Cardiac septum (tissue), 1 donor: ENCODE measurements at places on chromosomes 3 and 15.

GRCh38 chr3:100545371-100545770 is 53.0 kb downstream of the TMEM45A start:
- no peak for DNase-seq

- peak; percentile 96 for DNase-seq
These were observed at the start of gene SKIC8 for GRCh38 chr15:78299101-78299930. Gene SKIC8, minus strand, starts transcription at chr15:78299609. Its CDS starts 3,923 bp downstream, at chr15:78295686.

GRCh38 chr3:185865247-185865646 is 40.4 kb upstream of the IGF2BP2 start:
- no peak for DNase-seq

DNA sequence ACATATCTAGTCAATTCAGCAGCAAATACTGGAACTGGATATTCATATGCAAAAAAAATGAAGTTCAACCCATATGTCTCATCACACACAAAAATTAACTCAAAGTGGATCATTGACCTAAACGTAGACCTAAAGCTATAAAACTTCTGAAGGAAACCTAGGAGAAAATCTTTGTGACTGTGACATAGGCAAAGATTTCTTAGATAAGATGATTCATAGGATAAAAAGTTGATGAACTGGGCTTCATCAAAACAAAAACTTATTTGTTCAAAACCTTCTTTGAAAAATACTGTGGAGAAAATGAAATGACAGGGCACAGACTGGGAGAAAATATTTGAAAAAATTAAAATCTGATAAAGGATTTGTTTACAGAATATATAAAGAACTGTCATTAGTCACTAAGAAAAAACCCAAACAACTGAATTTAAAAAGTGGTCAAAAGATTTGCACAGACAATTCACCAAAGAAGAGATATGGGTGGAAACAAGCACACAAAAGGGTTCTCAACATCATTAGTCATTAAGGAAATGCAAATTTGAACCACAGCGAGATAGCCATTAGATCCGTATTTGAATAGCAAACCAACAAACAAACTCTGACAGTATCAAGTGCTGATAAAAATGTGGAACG is 62.8 kb downstream of the ITGB5 start:
- no peak for DNase-seq

DNA sequence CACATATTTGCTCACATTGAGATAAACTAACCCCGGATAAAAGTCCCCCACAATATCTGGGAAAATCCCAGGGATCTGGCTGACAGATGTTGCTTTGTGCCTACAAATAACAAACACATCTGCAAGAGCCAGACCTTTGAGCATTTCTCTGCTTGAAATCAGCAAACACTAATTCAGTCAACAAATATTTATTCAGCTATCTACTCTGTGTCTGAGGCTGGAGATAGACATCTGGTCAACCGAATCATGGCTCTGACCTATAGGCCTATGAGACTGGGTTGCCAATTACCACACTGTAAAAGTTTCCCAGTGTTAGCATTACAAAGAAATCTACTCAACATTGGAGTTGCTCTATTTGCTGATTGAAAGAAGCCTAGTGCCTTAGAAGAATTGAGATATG is 201.1 kb upstream of the CADPS start:
- no peak for DNase-seq

DNA sequence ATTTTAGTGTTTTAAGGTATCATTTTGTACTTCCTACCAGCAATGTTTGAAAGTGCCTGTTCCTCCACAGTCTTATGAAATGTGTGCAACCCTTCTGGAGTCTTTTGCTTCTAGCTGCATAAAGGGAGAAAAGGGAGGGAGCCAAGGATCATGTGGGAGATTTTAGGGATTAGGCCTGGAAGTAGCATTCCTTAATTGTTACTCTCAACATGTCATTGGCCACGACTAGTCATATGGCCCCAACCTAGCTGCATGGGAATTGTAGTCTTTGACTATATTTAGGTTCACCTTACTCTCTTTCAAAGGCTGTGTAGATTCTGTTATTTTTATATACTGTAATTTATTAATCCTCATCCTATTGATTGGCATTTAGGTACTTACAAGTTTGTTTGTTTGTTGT is 14.9 kb downstream of the CRTAP start:
- DNase-seq: no peak

DNA sequence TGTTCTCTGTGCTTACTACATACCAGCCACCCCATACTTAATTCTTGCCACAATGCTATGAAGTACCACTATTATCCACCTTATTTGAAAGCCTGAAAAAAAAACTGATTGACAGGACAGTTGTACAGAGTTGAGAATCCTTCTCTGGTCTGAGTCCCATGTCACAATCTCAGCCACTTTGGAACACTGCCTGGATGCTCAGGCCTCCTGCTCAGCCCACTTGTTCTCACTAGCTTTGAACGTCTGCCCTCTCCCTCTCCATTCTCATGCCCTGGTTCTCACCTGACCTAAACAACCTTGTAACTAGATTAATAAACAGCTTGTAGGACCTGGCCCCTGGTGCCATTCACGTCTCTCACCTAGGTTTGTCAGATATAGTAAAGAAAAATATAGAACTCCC is 53.9 kb downstream of the TRIM69 start:
- DNase-seq: no peak

- no peak for DNase-seq
These were observed 11.6 kb downstream of the LPP start for GRCh38 chr3:188165596-188165995.

DNA sequence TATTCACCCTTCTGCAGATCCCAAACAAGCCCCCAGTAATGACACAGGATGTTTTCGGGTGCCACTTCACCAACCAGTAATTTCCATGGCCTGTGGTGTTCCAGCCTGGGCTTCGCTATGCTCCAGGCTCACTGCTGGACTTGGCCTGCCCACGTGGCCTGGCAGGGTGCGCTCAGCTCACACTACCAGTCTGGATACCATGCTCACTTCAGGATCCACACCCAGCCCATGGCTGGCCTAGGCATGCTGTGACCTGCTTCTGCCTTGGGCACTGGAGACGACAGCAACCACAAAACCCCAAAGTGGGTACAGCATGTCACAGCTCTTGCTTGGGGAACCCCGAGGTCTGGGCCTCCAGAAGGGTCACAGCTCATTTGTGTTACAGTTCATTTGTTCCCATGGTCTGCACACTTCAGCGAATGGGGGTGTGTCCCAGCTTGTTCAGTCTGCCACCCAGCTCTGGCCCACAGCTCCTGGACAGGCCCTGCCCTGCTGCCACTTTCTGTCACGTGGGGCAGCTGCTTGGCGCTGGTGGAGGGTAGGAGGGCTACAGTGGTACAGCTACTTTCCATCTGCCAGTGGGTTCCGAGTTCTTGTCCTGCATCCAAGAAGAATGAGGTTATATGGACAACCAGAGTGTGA is 650.8 kb downstream of the MCTP2 start:
- no peak for DNase-seq

DNA sequence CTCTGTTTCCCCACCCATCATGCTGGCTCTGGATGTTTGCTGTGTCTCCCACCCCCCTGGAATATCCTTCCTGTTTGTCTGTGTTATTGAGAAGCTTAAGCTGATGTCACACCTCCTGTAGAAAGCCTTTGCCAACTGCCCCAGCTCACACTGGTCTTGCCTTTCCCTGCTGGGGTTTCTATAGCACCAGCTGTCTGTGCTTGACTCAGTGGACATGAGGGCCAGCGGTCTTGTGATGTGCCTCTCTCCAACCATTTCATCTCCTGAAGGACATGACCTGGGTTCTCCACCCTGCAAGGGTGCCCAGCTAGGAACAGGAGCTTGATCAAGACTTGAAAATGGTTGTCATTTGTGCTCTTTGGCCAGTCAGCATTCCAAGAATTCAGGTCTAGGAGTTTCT is 14.7 kb downstream of the TMEM40 start:
- no peak for DNase-seq

GRCh38 chr15:99014803-99015697 is 7.5 kb upstream of the PGPEP1L start:
- peak; percentile 81 for DNase-seq

GRCh38 chr3:160928183-160928726 is 172.2 kb downstream of the PPM1L start:
- no peak for DNase-seq

DNA sequence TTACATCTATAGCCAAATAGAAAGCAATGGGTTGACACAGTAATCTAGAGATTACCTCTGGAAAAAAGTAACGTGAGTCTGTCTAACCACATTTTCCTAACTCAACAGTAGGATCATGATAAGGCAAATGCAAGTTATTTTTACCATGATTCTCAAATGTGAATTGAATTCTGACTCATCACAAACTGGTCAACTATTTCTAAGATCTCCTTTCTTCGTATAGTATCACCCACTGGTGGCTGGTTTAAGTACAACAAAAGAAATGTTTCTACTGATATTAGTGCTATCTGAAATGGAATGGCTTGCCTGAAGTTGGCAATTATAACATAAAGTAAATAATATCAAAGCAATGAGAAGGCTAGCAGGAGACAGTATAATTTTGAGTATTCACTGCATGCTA is 102.2 kb downstream of the ABI3BP start:
- DNase-seq: no peak

DNA sequence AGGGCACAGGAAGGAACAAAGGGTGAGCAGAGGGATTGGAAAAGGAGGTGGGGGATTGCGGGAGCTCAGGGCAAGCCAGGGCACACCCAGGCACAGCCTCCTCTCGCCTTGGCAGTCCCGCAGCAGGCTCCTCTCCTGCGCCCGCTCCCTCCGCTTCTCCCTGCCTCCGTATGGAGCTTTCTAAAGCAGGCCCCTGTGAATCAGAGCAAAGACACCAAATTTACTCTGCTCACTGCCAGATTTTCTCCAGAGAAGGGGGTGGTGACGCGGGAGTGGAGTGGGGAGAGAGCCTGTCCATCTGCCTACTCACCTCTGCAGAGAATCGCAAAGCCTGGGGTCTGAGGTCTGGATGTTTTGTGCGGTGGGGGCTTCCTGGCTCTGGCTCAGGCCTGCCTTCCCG is 20.0 kb downstream of the ATP2B2 start:
- no peak for DNase-seq

- DNase-seq: no peak
These were observed 96.3 kb downstream of the ZNF385D start for GRCh38 chr3:21654662-21655061.

GRCh38 chr3:136437043-136437442 is 186.9 kb downstream of the PCCB start:
- DNase-seq: no peak

- no peak for DNase-seq
These were observed 858.4 kb upstream of the ARPP21 start for GRCh38 chr3:34780973-34781372.

- no peak for DNase-seq
These were observed 171.8 kb upstream of the CDIN1 start for GRCh38 chr15:36407647-36408046.

DNA sequence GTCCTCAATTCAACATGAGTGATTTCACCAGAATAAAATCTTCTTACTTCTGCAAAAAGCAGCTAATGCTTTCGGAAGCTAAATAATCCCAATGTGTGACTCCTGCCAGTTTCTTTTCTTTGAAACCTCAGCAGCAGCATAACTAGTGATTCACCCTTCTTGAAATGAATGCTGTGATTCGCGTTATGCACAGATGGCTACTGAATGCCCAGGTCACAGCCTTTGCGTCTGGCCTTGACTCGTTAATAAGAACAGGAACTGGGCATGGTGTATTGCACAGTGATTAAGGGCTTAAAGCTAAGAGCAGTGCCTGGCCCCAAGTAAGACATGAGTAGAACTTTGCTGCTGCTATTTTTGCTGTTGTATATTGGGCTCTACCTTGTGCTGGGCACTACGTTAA is 19.0 kb downstream of the CGNL1 start:
- DNase-seq: no peak

GRCh38 chr15:66565741-66566144 is at the start of gene LCTL:
Gene LCTL, minus strand, starts transcription at chr15:66565998. Its CDS starts 633 bp downstream, at chr15:66565365.
- no peak for DNase-seq
